SJCRH30 (cell line): ENCODE measurements at places on chromosomes 5 and 9. TPM values are rescaled to one million over a fixed set of nuclear protein-coding genes. Genes with fewer than 3 reads are reported as not detected.

SLC4A9 gene
- total RNA-seq = not detected in 2 replicates

TMC1 gene
- not detected in 2 replicates for total RNA-seq

ADAMTS2 gene
- total RNA-seq = not detected in 2 replicates

ISL1 gene
- 2.5 and 2.8 TPM in 2 replicates for total RNA-seq

ANKRD34B gene
- total RNA-seq = 2.9 and 3.0 TPM in 2 replicates
